ENCODE measurements at places on chromosomes 6 and 20.

- DNase-seq: no peak
Measured at GRCh38 chr6:107679457-107679856, 144.7 kb downstream of the SCML4 start.

GRCh38 chr20:24808616-24809015 lies 140.5 kb upstream of the CST7 start:
- DNase-seq: no peak

DNA sequence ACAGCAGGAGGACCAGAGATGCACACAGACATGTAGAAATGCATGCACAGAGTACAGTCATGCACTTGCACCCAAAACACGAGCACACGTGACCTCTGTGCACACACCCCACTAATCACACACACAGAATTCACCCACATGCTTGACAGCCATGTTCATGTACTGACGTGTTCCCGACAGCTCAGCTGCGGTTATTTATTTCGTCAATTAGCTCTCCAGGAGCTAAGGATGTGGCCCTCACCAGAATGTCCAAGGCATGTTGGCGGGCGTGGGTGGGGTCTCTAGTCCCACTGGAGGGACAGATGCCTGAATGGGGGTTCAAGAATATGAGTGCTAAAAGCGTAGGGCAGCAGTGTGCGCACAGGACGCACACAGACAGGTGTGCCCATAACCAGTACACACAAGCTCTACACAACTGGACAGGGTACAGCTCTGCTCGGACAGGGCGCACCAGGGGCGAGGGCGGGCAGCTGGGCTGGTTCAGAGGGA lies 571 bp upstream of the PRPF6 start:
- DNase-seq: no peak

GRCh38 chr6:54920628-54921027 lies 74.1 kb downstream of the FAM83B start:
- DNase-seq: no peak

DNA sequence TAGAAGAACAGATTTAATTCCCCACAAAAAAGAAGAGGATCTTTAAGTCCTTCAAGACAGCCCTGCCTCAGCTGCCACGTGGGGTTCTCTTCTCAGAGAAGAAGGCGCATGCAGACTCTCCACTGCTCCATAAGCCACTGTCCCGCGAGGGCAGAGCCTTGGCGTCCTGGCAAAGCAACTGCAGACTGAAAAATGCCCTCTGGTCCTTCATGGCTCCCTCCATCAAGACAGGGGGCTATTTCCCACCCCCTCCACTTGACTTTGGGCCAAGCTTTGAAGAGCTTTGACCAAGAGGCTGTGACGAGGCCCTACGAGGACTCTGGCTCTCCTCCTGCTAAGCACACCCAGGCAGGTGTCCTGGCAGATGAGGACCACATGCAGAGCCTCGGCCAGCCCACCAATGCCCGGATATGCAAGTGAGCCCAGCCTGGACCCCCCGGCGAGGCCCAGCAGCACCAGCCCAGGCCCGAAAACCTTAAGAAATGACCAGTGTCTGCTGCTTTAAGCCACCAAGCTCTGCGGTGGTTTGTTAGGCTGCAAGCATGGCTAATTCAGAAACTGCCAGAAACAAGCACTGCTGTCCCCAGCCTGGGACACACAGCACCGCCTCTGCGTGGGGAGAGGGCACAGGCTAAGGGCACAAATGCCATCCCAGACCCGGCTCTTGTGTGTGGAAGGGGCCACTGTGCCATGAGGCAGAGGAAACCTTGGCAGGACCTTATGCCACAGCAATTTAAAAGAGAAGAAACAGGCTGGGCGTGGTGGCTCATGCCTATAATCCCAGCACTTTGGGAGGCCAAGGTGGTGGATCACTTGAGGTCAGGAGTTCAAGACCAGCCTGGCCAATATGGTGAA lies 16.1 kb downstream of the GMEB2 start:
- no peak for DNase-seq

DNA sequence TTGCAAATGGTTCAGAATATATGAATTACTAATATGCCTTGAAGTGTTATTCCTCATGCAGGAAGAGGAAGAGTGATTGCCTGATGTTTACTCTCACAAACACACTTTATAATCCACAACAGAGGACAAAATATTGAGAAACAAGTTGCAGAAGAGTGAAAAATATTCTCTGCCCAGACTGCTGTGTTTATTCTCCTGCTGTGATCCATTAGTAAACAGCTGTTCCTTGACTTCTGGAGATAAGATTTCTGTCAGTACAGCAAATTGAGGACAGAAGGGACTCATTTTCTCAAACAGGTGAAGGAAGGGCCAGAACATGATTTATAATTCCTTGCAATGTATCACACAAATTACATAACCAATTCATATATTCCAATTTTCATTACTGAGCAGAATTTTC lies 148.0 kb downstream of the EPM2A start:
- DNase-seq: no peak

GRCh38 chr6:51927450-51927849 lies 160.0 kb downstream of the PKHD1 start:
- DNase-seq: no peak

DNA sequence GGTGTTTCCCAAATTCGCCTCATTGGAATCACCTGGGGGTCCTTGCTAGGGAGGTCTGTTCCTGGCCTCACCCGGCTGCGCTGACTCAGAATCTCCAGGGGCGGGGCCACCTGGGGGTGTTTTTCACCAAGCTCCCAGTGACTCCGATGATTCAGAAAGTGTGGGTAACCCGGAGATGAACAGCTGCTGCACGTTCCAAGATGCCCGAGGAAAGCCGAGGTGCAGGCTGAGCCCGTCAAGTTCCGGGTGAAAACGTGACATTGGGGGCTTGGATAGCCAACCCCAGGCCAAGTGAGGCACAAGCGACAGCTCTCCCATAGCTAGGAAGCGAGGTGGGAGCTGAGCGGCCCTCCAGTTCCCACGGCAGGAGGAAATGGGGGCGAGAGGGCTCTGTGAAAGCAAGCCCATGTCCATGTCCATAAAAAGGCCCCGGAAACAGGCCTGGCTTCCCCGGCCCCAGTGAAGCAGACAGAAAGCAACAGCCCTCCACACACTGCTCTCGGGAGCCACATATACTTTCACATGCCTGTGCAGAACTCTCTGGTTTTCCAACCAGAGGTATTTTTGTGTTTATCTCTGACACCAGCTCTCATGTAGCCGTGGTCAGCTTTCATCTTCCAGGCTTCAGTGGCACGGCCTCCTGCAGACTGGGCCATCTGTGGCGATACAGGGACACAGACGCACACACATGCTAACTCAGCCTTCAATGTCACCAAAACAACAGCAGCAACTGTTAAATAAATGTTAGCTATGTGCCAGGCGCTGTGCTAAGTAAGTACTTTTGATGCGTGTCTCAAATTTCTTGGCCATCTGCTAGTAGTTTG lies 90.7 kb upstream of the CCDC28A start:
- DNase-seq: no peak

DNA sequence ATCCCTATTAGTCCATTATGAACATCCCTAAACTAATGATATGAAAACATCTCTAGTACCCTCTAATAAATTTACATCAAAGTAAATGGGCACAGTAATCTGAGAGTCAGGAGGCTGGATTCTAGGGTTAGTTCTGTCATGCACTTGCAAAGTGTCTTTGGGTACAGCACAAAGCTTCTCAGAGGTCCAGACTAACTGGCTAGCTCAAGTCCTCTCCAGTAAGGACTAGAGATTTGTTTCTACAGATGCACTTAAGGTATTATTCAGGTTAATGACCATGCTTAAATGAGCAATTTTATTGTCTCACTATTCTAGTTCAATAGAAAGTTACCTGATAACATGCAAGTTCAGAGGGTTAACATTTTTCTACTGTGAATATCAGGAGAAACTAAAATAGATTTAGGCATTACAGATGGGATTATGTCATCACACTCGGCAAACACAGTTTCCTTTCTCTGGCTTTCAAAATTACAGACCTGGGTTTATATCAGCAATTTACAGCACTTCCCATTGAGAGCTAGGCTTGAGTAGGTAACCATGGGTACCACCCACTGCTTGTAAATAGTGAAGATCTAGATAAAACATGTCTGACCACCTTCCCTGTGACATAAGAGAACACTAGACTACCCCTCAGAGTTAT lies 402.9 kb upstream of the RUNX2 start:
- no peak for DNase-seq

DNA sequence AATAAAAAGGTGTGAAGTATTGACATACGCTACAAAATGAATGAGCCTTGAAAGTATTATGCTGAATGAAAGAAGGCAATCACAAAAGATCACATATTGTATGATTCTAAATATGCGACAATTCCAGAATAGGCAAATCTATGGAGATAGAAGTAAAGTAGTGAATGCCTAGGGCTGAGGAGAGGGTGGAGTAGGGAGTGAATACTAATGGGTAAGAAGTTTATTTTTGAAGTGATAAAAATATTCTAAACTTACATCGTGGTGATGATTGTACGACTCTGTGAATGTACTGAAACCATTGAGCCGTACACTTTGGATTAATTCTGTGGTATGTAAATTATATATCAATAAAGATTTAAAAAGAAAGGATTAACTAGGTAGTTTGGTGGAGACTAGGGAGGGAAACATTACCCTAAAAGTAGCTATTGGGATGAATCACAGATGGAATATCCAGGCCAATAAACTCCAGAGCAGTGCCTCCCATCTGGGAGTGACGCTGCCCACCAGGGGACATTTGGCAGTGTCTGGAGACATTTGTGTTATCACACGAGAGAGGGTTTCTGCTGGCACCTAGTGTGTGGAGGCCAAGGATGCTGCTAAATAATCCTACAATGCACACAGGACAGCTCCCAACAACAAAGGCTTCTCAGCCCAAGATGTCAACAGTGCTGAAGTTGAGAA lies 214.2 kb upstream of the PCSK2 start:
- no peak for DNase-seq

GRCh38 chr6:111993342-111993741 lies 60.6 kb upstream of the CCN6 start:
- DNase-seq: no peak

- no peak for DNase-seq
Measured at GRCh38 chr20:63889241-63890200, 5.4 kb upstream of the DNAJC5 start.

DNA sequence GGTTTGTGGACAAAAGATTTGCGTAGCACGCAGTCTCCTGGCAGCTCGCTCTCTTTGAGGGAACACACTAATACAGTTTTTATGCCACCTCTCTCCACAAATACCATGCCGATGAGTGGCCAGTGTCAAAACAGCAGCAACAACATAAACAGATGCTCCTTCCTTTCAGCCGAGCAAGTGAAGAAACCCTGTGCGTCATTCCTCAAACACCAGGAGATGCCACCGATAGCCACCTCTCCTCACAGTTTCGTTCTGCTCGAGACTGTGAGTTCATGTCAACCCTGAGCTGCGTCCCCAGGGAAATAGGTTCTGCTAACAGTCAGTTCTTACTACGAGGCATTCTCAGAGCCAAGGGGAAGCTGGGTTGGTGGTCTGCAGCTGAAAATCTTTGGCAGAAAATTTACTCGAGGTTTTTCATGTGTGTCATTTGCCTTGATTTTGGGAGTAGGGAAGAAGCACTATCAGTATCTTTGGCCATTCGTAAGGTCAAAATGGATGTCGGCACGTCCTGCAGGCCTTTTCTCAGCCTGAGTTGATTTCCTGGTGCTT lies 59.9 kb downstream of the EYA2 start:
- no peak for DNase-seq

- no peak for DNase-seq
Measured at GRCh38 chr6:17897681-17898080, 89.8 kb downstream of the KIF13A start.

GRCh38 chr20:58375759-58376352 lies 13.2 kb upstream of the VAPB start:
- no peak for DNase-seq

- no peak for DNase-seq
Measured at GRCh38 chr20:8246716-8247115, 114.7 kb downstream of the PLCB1 start.

DNA sequence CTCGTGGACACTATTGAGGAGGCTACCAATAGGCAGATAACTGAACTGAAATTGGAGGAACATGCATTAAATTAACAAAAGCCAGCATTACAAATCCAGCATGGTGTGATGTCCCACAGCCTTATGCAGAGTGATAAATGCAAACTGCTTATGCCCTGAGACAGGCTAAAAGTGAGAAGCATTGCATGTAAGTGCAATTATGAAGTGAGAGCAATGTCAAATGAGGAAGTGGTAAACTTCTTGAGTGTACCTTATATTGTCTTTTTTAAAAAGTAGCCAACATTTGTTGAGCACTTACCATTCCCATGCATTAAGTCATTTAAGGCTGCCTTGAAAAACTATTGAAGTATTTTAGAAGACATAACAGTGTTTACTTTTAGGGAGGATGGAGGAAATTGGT lies 212.2 kb downstream of the TBC1D7 start:
- DNase-seq: no peak

DNA sequence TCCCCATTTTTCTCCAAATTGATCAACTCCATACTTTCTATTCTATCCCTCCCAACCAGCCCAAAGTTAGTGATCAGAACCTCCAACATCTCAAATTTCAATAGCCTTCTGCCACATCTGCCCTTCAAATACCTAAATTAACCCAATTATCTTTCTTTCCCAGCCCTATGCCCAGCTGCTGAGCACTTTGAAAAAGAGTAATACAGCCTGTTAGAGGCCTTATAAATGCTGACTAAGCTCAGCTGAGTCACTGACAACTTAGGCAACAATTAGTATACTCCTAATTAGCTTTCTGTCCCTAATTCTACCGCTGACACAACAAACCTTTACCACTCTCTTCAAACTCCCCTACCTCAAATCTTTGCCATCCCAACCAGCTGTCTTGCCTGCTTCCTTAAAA lies 23.5 kb downstream of the RUNX2 start:
- no peak for DNase-seq

- DNase-seq: no peak
Measured at GRCh38 chr20:35544436-35544835, 2.6 kb downstream of the ERGIC3 start.

DNA sequence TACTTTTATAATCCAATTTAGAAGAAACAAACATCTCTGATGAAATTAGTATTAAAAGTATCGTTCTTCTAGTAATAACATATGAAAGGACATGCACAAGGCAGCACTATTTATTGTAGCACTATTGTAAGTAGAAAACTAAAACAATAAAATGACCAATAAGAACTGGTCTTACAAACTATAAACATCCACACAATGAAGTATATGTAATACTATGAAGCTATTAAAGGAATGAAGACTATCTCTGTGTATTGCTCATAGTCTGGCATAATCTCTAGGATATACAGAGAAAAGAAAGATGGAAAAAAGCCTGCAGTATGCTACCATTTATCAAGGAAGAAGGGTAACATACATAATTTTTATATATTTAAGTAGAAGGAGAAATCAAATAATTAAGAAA lies 16.7 kb downstream of the LCA5 start:
- DNase-seq: no peak

Measured in CD4-positive, alpha-beta T cell (primary cell).